Progenitor cell of endocrine pancreas (in vitro differentiated cells): ENCODE measurements at places on chromosomes 13 and 19. TPM values are rescaled to one million over a fixed set of nuclear protein-coding genes. Genes with fewer than 3 reads are reported as not detected.

Gene CGB8
- total RNA-seq = not detected in 2 replicates

DNA sequence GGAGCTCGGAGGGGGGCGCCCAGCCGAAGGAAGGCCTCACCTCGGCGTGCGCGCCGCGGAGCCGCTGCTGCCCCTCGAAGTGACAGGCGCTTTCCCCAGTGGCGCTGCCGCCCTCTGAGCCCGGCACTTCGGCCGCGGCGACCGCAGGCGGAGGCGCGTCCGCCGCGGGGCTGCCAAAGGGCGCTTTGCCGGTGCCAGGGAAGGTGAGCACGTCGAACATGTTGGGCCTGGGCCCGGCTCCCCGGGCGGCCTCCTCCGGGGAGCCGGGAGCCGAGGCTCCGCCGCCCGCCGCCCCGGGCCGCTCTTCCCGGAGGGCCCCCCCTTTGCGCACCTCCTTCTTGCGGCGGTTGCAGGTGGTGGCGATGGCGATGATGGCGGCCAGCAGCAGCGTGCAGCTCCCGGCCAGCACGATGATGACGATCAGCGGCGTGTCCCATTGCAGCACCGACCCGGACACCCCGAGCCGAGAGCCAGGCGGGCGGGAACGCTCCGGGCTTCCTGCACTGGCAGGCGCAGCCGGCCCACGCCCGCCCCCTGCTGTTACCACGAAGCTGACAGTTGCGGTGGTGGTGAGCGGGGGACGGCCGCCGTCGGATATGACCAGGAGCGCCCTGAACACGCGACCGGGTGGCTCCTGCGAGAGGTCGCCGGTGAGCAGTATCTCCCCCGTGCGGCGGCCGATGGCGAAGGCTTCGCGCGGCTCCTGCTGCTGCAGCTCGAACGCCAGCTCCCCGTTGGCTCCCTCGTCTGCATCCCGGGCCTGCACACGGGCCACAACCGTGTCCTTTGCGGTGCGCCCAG is 2.5 kb downstream of the PCDH8 start:
- H3K27me3 ChIP-seq = peaks cover 61% of the 10 kb centered on the region
- peak overlapping the region; percentile 51 for H3K4me3 ChIP-seq
- H3K36me3 ChIP-seq = peaks cover 1% of the 10 kb centered on the region

GRCh38 chr19:3336680-3337523 is 29.5 kb upstream of the NFIC start:
- H3K4me3 ChIP-seq = no peak overlapping the region
- no peaks in the 10 kb centered on the region for H3K36me3 ChIP-seq
- H3K27ac ChIP-seq = no peak overlapping the region
- H3K27me3 ChIP-seq = peaks cover 39% of the 10 kb centered on the region
- no peak for DNase-seq

DNA sequence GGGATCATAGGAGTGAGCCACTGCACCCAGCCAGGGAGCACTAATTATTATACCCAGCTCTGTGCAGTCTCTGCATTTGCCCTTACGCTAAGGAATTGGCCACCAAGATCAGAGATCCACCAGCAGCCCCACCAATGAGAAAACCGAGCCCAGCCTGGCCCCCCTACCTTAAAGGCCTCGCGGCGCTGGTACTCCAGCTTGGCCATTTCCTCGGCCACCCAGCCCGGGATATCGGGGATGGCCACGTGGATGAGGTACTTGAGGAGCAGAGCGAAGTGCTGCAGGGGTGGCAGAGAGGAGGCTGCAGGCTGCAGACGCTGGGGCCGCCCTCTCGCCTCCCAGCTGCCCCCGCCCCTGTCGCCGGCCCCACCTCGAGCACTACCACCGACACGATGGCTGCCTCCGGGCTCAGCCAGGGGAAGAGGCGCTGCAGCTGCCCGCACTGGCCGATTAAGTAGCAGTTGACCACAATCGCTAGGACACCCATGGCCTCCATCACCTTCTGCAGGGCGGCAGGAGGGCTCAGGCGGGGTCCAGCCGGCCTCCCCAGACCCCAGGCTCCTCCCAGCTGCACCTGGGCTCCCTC is 7.5 kb downstream of the ANO8 start:
- no peak for DNase-seq
- H3K36me3 ChIP-seq = peaks cover 14% of the 10 kb centered on the region
- peaks cover 4% of the 10 kb centered on the region for H3K4me1 ChIP-seq
- no peak overlapping the region for H3K27ac ChIP-seq
- H3K4me3 ChIP-seq = no peak overlapping the region
